Stimulated activated CD8-positive, alpha-beta memory T cell treated with anti-CD3 and anti-CD28 coated beads, Interleukin-2, amount 100 ng/mL, for 1 hour (primary cell): ENCODE measurements at places on chromosomes 11 and 22.

- no peak for DNase-seq
Observed at GRCh38 chr22:47340851-47341436, 578.5 kb downstream of the TBC1D22A start.

- DNase-seq, result no peak
Observed at GRCh38 chr11:44424841-44425240, 114.9 kb upstream of the ALX4 start.

DNA sequence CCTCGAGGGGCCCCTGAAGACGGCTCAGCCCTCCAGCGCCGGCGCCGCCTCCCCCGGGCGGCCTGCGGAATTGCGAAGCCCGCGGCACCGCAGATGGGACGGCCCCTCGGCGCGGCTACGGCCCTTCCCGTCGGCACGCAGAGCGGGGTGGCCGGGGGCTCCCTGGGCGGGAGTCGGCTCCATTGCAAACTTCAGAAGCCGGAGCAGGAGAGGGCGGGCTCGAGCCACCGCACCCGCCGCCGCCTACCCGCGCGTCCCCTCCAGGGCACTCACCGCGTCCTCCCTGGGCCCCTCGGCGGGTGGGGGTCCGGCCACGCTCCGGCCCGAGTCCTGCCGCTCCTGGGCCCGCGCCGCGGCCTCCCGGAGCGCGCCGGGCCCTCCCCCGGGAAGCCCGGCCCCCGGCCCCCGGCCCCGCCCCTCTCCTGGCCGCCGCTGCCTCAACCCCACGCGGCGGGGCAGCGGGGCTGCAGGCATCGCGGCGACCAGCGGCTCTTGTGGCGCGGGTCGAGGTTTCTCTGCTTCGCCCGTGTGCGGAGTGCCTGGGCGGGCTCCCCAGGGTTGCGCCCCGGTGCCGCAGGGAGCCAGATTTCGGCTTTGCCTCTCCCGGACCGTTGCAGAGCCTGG, at the start of gene PACSIN3:
TSS of gene PACSIN3 (minus strand) at position 359 of the 624 bp plus-strand sequence. CDS start 3,707 bp downstream, outside the sequence.
- no peak for DNase-seq

DNA sequence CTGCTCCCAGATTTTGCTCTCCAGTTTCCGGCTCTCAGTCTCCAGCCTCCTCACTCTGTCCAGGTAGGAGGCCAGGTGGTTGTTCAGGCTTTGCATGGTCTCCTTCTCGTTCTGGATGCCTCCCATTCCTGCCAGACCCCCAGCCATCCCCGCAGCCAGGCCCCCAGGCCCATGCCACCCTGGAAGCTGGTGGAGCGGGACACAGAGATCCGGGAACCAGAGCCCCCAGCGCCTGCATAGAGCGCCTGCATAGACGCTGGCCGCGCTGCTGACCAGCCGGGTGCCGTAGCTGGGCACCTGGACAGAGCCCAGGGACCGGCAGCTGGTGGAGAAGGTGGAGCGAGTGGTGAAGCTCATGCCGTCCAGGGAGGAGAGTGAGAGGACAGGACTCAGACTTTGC, 82.7 kb upstream of the LDLRAD3 start:
- DNase-seq, result no peak

GRCh38 chr22:26767351-26768155, 110.2 kb downstream of the MIAT start:
- no peak for DNase-seq

DNA sequence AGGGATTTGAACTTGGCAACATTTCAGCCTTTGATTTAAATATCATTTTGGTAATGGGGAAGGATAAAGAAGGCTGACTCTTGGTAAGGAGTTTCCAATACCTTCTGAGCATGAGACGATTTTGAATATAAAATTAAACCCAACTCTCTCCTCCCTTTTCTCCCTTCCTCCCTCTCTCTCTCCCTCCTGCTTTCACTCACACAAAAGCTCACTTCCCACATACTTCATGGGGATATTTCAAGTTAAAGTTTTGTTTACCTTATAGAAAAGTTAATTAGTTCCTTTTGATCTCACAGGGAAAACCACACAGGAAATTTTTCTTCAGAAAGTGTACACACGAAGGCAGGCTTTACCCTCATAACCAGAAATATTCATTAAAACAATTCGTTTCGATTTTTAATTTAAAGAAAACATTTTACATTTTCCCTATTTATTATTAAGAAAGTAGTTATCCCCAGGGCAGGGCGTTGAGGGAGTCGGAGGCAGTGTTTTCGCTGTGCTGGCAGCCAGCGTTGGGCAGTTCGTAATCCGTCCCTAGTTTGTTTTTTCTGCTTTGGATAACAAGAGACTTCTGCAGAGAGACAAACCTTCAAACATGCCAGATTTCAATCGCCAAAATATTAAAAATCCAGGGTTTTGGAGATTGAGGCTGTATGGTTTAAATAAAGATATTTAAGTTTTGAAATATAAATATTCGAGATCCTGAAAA, 25.3 kb upstream of the ALX4 start:
- no peak for DNase-seq

- no peak for DNase-seq
Observed at GRCh38 chr11:67435031-67435726, 2.3 kb downstream of the PTPRCAP start.

GRCh38 chr22:40853333-40853732, 3.1 kb downstream of the ST13 start:
- no peak for DNase-seq

DNA sequence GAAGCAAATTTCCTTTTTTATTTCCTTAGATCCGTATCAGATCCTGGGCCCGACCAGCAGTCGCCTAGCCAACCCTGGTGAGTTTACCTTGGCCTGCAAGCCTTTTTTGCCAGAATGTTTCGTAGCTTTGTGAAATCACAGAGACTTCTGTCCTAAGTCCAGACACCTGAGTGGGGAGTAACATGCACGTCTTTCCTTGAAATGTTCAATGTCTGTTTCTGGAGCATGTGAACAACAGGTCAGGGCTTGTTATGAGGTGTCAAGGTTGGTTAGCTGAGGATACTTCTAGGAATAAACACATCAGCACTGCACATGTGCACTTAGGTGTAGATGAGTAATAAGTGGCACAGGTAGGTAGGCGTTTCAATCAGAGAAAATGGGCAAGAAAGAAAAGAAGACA, 58.0 kb downstream of the KCNJ1 start:
- no peak for DNase-seq

- DNase-seq, result no peak
Observed at GRCh38 chr11:129313541-129314297, 61.9 kb upstream of the BARX2 start.

GRCh38 chr11:76410851-76411357, 29.8 kb downstream of the GVQW3 start:
- DNase-seq, result no peak

DNA sequence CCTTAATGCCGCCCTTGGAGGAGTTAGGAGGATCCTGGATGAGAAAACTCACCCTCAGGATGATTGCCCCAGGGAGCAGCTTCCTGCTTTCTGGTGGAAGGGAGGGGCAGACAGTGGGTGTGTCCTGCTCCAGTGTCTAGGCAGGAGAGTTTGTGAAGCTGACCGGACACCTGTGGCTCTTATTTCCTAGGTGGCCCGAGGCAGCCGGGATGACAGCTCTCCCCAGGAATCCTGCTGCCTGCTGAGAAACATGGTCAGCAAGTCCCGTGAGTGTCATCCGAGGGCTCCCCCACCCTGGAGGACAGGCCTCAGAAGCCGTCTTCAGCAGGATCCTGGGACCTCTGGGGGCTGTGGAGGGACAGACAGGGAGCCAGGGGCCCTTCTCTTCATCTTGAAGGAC, 50.4 kb downstream of the ST3GAL4 start:
- DNase-seq, result no peak

DNA sequence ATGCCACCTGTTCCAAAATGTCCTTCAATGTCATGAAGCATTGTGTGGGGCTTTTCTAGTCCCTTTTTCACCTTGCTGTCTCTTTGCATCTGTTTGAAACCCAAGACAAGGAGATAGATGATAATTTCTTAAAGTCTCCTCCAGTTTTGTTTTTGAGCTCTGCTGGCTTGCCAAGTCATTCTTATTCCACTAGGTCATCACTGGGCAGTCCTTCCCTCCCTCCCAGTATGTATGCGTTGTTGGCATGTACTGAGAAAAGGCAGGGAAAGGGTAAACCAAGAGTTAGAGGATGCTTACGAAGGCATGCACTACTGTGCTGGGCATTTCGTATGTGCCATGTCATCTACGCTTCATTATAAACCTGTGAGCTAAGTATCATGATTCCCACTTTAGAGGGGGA, 78.6 kb downstream of the PARVA start:
- DNase-seq, result no peak

DNA sequence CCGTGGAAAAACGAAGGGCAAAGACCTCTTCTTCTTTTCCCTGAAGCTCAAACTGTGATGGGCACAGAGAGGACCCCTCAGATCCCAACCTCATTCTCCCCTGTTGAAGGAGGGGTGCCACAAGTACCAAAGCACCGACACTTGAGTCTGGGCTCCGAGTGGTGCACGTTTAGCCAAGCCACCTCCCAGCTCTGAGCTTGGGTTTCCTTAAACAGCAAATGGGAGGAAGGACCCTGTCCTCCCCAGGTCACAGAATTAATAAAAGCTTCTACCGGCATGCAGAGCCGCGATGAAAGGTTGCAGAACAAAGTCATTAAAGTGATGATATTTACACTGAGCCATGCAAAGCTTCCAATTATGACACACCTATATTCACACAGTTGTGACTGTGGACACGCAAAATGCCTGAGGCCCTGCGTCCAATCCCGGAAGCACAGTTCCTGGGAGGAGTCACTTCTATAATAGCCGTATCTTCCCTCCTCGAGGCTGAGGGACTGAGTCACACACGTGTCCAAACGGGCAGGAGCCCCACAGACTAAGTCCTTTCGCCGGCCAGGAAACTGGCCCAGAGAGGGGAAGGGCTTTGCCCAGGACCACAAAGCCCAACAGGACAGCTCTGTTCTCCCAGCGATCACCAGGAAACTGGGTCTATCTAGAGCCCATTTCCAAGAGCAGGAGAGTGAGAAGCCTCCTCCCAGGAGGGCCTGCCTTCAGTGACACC, 922 bp upstream of the CSNK1E start:
- DNase-seq, result no peak

- no peak for DNase-seq
Observed at GRCh38 chr11:118918128-118918685, 7.5 kb downstream of the BCL9L start.

- no peak for DNase-seq
Observed at GRCh38 chr22:30373331-30374325, 13.6 kb downstream of the RNF215 start.

- DNase-seq, result no peak
Observed at GRCh38 chr11:57413681-57414080, 13.2 kb downstream of the SLC43A3 start.

- DNase-seq, result no peak
Observed at GRCh38 chr11:34405079-34405858, 33.5 kb upstream of the CAT start.

GRCh38 chr11:72972496-72973128, 158.4 kb downstream of the ATG16L2 start:
- DNase-seq, result no peak

DNA sequence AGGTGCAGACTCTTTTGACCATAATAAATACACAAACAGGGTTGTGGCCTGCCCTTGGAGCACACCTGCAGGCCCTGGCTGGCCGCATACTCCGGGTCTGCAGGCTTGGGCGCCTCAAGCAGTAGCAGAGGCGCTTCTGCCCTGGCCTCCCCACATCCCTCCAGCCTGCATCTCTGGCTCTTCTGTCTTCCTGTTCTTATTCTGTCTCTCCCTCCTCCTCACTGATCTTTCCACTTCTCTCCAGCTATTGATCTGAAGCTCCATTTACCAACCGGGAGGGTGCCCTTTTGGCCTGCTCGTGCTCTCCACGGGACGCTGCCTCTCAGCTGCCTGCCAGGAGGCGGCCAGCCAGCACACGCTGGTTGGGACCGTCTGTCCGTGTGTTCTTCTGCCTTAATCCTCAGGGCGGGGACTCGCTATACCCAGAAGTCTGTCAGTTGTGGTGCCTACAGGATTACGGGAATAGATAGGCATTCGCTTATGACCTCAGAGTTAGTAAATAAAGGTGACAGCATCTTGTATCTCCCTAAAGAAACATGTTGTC, 5.2 kb downstream of the UPB1 start:
- DNase-seq, result no peak

GRCh38 chr11:10540546-10540914, 457 bp downstream of the RNF141 start:
- no peak for DNase-seq

GRCh38 chr11:117670924-117671323, 126.1 kb downstream of the DSCAML1 start:
- no peak for DNase-seq

DNA sequence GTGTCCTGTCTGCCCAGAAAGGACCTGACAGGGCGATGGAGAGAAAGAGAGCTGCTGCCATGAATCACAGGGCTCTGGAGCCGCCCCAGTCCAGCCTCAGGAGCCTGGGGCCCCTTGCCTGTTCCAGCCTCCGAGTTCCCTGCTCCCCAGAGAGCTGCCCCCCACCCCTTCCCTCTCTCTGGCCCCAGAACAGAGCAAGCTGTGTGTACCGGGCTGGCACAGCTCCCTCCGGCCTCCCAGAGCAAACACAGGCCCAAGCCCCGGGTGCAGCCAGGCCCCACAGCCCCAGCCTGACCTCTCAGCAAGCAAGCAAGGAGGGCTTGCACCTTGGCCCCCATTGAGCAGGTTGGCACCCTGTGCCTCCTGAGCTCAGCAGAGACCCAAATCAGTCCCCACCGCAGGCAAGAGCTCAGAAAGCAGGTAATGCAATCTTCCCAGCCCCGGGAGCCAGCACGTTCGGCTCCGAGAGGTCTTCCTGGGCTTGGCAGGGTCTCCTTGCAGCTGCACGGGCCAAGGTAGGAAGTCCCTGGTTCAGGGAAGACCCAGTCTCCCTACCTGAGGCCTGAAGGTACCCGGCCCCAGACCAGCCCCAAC, 1.4 kb downstream of the PACSIN3 start:
- no peak for DNase-seq

DNA sequence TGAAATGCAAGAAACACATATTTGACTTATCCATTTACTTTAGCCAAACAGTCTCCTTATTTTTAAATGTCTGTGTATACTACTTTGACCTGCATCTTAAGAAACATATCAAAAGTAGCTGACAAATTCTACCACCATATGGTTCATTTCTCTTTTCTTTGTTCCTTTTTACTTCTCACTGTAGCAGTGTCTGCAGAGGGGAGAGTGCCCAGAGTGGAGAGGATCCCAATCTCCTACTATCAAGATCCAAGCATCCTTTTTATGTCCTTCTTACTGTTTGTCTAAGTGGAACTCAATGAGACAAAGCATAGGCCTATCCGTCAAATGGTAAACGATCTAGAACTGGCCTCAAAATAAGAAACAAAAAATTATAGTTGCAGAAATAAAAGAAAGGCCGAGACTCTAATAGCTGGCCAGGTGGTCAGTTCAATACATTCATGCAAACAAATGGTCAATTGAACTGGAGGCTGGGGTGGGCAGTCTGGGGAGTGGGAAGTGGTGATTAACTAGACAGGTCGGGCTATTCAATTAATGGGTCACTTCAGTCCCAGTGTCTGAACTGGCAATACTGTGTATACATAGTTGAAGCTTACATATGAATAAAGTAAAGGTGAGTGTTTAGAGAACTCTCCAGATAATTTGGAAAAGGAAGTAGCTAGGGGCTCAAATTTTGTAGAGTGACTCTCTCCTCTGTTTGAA, 149.1 kb downstream of the MAML2 start:
- no peak for DNase-seq

- DNase-seq, result no peak
Observed at GRCh38 chr22:27718186-27719035, 83.1 kb downstream of the MN1 start.

- DNase-seq, result no peak
Observed at GRCh38 chr22:45129703-45130524, 33.8 kb upstream of the NUP50 start.

GRCh38 chr11:123306531-123306930, 111.5 kb upstream of the CLMP start:
- no peak for DNase-seq

- DNase-seq, result no peak
Observed at GRCh38 chr11:78788533-78788932, 213.9 kb upstream of the NARS2 start.
